HepG2 (cell line): ENCODE measurements at places on chromosomes 5 and 9. TPM values are rescaled to one million over a fixed set of nuclear protein-coding genes. Genes with fewer than 3 reads are reported as not detected.

The PTGES gene
- 0.07 TPM in 1 of 2 replicates, not detected in the other for total RNA-seq

The RACK1 gene
- total RNA-seq: 2,514 and 3,226 TPM in 2 replicates

The SLC9A3 gene
- 1.2 and 1.8 TPM in 2 replicates for total RNA-seq

The FBP2 gene
- total RNA-seq: not detected in 2 replicates

The SPINK6 gene
- not detected in 2 replicates for total RNA-seq

The CTXN3 gene
- not detected in 2 replicates for total RNA-seq

The STPG3 gene
- total RNA-seq: not detected in 2 replicates

The ARSK gene
- total RNA-seq: 5.9 and 7.9 TPM in 2 replicates

The CCNO gene
- 0.07 TPM in 1 of 2 replicates, not detected in the other for total RNA-seq

The TSSK1B gene
- total RNA-seq: not detected in 2 replicates

The SLC34A3 gene
- 0.38 and 1.0 TPM in 2 replicates for total RNA-seq

The AGXT2 gene
- 0.13 TPM in 1 of 2 replicates, not detected in the other for total RNA-seq

The PCDHGB3 gene
- 0.13 and 0.40 TPM in 2 replicates for total RNA-seq

The SPATA31D4 gene
- total RNA-seq: not detected in 2 replicates

The DHX29 gene
- 22.0 and 35.5 TPM in 2 replicates for total RNA-seq

The MTX3 gene
- 16.7 and 18.5 TPM in 2 replicates for total RNA-seq

The ABO gene
- not detected in 2 replicates for total RNA-seq

The ANXA2R gene
- 0.76 and 0.95 TPM in 2 replicates for total RNA-seq

The CNTNAP3B gene
- total RNA-seq: 1.2 and 3.8 TPM in 2 replicates

The UCK1 gene
- total RNA-seq: 24.1 and 25.3 TPM in 2 replicates

The RORB gene
- total RNA-seq: not detected in 2 replicates
